ENCODE measurements at places on chromosomes 2 and 18.
A peak's percentile ranks its signal among the peaks of the same experiment; 100 is the strongest.

- DNase-seq: peak; percentile 36
Measured at GRCh38 chr18:8982416-8983183, 119.9 kb upstream of the NDUFV2 start.

- no peak for DNase-seq
Measured at GRCh38 chr18:22346953-22347605, 70.6 kb downstream of the CTAGE1 start.

DNA sequence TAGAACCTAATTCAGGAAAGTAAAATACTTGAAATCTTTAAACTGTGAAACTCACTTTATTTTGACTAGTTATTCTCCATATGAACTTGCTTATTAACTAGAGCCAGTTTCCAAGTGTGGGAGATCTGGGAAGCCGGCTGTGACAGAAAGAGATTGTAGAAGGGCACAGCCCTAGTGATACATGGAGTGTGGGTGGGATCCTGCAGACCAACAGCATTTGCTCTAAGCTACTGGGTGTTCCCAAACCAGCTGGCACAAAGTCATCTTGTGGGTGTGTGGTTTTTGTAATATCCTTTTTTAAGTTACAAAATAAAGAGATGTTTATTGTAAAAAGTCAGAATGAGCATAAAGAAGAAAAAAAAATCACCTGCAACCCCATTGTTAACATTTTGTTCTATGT is 3.4 kb downstream of the DUSP19 start:
- DNase-seq: no peak

- no peak for DNase-seq
Measured at GRCh38 chr2:43011158-43011491, 215.3 kb downstream of the ZFP36L2 start.

DNA sequence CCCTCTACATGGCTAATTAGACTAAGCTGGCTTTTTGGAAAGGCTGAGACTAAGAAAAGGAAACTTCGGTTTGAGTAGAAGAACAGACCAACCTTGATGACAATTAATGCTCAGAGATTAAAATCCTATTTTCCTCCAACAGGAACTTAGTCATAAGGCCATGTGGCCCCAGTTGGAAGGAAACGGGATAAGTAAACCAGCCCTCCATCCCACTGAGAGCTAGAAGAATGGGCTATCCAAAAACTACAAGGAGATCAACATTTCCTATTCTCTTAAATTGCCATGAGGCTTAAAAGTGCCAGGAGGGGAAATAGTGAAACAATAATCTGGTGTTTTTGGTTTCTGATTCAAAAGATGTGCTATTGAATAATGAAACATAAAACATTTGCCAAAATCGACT is 216.6 kb downstream of the PAX3 start:
- no peak for DNase-seq

All from urinary bladder (tissue), 4 donors.